ENCODE measurements at places on chromosomes 13 and 19.

DNA sequence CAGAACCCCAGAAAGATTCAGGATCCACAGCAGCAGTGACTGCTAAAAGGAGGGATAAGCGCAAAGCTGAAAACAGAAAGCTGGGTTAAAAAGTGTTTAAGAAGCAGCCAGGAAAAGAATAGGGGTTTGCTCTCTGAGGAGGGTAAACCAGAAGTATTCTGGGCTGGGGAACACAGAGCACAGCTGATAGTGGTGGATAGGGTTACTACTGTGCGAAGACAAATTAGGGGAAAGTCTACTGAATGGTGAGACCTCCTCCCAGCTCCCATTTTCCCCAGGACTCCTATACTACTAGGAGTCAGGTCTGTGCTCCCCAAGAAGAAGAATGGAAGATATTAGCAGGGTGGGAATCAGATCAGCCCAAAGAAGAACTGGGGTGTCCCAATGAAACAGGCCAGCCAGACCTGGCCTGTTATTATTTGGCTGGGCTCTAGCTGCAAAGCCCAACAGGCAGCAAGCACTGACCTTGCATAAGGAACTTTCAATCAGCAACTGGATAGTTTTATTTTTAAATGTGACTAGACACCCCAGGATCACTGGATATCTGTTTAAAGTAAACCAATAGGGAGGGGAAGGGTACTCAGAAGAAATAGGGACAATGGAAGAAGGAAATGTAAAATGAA is 43.5 kb upstream of the SERTM1 start:
- DNase-seq: no peak

DNA sequence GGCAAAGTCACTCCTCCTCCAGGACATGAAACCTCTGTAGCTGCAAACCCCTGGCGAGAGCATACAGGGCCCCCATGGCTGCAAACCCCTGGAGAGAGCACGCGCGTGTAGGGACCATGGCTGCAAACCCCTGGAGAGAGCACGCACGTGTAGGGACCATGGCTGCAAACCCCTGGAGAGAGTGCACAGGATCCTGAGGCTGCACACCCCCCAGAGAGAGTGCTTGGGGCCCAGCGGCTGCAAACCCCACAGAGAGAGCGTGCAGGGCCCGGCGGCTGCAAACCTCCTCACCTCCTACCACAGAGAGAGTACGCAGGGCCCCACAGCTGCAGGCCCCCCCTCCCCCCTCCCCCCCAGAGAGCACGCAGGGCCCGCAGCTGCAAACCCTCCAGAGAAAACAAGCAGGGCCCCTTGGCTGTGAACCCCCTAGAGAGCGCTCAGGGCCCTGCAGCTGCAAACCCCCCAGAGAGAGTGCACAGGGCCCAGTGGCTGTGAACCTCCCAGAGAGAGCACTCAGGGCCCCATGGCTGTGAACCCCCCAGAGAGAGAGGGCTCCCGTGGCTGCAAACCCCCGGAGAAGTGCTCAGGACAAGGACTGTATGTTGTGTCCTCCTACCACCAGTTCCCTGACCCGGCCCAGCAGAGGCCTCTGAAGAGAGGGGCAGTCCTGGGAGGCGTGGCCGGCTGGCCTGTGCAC is 7.3 kb downstream of the ADPRHL1 start:
- no peak for DNase-seq

- DNase-seq: no peak
Observed at GRCh38 chr13:97279913-97280312, 57.8 kb downstream of the MBNL2 start.

GRCh38 chr13:59721926-59722910 is 441.5 kb downstream of the DIAPH3 start:
- no peak for DNase-seq

DNA sequence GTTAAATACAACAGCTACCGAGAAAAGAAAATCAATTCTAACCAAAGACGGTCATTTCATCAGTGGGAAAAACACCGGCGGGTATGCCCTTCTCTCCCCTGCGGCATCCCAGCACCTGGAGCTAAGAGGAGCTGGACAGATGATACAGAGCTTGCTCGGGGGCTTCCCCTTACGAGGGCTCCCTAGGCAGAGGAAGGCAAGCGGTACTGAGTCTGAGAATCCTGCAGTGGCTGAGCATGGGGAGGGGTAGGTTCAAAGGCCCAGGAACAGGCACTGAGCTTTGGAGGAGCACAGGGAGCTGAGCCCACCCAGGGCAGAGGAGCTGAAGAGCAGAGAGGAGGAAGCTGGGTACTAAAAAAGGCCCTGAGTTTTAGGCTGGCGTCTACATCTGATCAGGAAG is 12.7 kb downstream of the STK24 start:
- no peak for DNase-seq

DNA sequence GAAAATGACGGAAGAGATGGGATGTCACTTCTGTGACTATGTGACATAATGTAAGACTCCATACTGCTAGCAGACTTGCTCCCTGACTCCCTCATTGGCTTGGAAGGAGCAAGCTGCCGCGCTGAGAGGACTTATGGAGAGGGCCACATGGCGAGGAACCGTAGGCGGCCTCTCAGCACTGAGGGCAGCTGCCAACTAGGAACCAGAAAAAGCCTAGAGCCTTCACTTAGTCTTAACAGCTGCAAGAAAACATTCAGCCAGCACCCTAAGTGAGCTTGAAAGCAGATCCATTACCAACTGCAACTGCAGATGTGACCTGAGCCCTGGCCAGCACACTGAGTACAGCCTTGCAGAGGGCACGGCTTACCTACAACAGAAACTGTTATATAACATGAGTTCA is 33.9 kb downstream of the USP12 start:
- no peak for DNase-seq

DNA sequence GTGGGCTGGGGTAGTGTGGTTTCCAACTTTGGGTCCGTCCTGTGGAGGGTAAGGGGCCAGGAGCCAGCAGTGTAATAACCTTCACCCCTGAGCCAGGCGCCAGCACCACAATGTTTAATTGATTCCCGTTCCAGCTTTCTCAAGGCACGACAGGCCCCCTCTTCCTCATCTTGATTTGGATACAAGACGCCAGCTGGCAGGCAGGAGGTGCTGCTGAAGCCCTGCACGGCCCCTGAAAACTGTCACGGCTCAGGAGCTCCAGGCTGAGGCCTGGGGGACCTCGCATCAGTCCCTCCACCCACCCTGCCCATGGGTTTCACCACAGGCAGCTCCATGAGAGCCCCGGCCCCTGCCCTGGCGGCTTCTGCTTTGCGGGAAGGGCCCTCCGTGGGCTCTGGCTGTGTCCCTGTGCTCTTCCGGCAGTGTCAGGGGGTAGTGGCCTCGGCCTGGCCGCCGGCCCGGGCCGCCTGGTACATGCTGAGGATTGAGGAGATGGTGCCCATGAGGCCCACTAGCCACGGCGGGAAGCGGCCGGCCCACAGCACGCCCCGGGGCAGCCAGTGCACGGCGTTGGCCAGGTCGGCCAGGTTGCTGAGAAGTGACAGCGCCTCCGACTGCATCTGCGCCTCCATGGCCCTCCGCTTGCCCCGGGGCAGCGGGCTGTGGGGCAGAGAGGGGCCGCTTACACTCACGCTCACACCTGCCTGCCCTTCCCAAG is 11.9 kb downstream of the PEX11G start:
- DNase-seq: no peak

Data from activated CD4-positive, alpha-beta T cell treated with anti-CD3 and anti-CD28 coated beads, Interleukin-2, amount 50 U/mL, for 16 hours (primary cell).